RWPE2 (cell line): ENCODE measurements at places on chromosomes 1 and 21.

GRCh38 chr1:229993060-229993459 lies 74.0 kb upstream of the GALNT2 start:
- no peak overlapping the region for H3K27ac ChIP-seq
- no peaks in the 10 kb centered on the region for H3K27me3 ChIP-seq
- H3K4me3 ChIP-seq, result no peak overlapping the region
- no peak for DNase-seq

- H3K27ac ChIP-seq, result no peak overlapping the region
- DNase-seq, result no peak
- no peak overlapping the region for H3K4me3 ChIP-seq
- H3K27me3 ChIP-seq, result no peaks in the 10 kb centered on the region
- peaks cover 27% of the 10 kb centered on the region for H3K36me3 ChIP-seq
These were observed 17.2 kb downstream of the DAP3 start for GRCh38 chr1:155706139-155706538.

- H3K27me3 ChIP-seq, result no peaks in the 10 kb centered on the region
- H3K36me3 ChIP-seq, result no peaks in the 10 kb centered on the region
- no peak for DNase-seq
- H3K27ac ChIP-seq, result no peak overlapping the region
- peaks cover 16% of the 10 kb centered on the region for H3K4me1 ChIP-seq
- H3K4me3 ChIP-seq, result no peak overlapping the region
These were observed 159.9 kb downstream of the ZBTB18 start for GRCh38 chr1:244210884-244211558.

GRCh38 chr1:224434691-224435317 lies at the start of gene WDR26:
TSS of gene WDR26 (minus strand) at chr1:224434797.
- peak within 1 kb of the TSS; percentile 62 for H3K27ac ChIP-seq
- H3K36me3 ChIP-seq, result peaks cover 21% of the 10 kb centered on the region
- H3K4me3 ChIP-seq, result peak within 1 kb of the TSS; percentile 57
- DNase-seq, result no peak
- H3K4me1 ChIP-seq, result peaks cover 18% of the 10 kb centered on the region
- H3K27me3 ChIP-seq, result no peaks in the 10 kb centered on the region

DNA sequence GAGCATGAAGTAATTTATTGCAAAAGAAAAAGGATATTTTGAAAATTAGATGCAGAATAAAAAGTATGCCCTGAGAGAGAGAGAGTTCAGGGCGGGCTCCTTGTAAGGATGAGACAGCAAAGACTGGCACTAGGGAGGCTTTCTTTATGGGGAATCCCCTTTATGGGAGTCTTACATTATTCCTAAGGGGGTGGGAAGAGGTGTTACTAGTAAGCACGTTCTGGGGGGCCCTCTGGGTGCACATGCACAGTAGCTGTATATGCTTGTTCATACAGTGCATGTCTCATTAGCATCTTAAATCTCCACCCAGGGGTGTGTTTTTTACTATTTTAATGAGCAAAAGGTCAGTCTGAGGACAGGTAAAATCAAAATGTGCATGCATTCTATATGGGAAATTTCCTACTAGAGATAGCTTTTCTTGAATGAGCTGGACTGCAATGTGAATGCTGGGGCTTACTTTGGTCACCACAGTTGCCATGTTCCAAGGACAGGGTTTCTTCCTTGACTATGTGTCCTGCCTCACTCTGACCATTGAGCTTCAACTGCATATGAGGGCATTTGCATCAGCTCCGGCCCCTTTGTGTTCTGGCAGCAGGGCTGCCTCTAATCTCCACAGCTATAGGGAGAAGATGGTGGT lies 614.1 kb downstream of the NUF2 start:
- no peak for DNase-seq
- no peaks in the 10 kb centered on the region for H3K36me3 ChIP-seq
- H3K27me3 ChIP-seq, result no peaks in the 10 kb centered on the region
- H3K4me3 ChIP-seq, result no peak overlapping the region
- no peak overlapping the region for H3K27ac ChIP-seq

- no peaks in the 10 kb centered on the region for H3K27me3 ChIP-seq
- no peak overlapping the region for H3K4me3 ChIP-seq
- no peak for DNase-seq
- no peaks in the 10 kb centered on the region for H3K4me1 ChIP-seq
These were observed 19.9 kb downstream of the SAMSN1 start for GRCh38 chr21:14526199-14526598.

GRCh38 chr1:51101976-51102375 lies at the start of gene C1orf185:
TSS of gene C1orf185 (plus strand) at chr1:51102228. CDS start at chr1:51102234, 6 bp downstream.
- H3K36me3 ChIP-seq, result no peaks in the 10 kb centered on the region
- H3K4me3 ChIP-seq, result no peak within 1 kb of the TSS
- no peaks in the 10 kb centered on the region for H3K27me3 ChIP-seq
- H3K4me1 ChIP-seq, result no peaks in the 10 kb centered on the region
- no peak for DNase-seq

- no peak for DNase-seq
- no peaks in the 10 kb centered on the region for H3K36me3 ChIP-seq
These were observed 42.1 kb upstream of the C8B start for GRCh38 chr1:57007948-57008347.

DNA sequence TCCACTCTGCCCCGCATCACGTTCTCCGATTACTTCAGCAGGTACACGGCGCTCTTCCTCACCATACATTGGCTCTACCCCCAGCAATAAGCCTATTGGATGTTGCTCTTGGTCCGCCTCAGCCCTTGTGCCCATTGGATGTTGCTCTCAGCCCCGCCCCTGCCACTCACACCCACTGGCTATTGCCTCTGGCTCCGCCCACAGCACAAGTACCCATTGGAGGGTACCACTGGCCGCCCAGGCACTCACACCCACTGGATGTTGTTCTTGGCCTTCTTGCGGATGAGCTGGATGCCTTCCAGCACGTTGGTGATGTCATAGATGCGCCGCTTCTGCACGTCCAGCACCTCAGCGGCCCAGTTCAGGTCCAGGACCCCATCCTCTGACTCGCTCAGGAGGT lies 9.4 kb downstream of the E2F2 start:
- peaks cover 10% of the 10 kb centered on the region for H3K36me3 ChIP-seq
- no peak for DNase-seq
- H3K27me3 ChIP-seq, result no peaks in the 10 kb centered on the region
- no peak overlapping the region for H3K27ac ChIP-seq
- no peaks in the 10 kb centered on the region for H3K4me1 ChIP-seq
- no peak overlapping the region for H3K4me3 ChIP-seq

- H3K4me1 ChIP-seq, result no peaks in the 10 kb centered on the region
- H3K36me3 ChIP-seq, result no peaks in the 10 kb centered on the region
- no peak overlapping the region for H3K27ac ChIP-seq
- no peak for DNase-seq
- peaks cover 5% of the 10 kb centered on the region for H3K27me3 ChIP-seq
- no peak overlapping the region for H3K4me3 ChIP-seq
These were observed 251.4 kb downstream of the ZNF648 start for GRCh38 chr1:181809991-181810545.

DNA sequence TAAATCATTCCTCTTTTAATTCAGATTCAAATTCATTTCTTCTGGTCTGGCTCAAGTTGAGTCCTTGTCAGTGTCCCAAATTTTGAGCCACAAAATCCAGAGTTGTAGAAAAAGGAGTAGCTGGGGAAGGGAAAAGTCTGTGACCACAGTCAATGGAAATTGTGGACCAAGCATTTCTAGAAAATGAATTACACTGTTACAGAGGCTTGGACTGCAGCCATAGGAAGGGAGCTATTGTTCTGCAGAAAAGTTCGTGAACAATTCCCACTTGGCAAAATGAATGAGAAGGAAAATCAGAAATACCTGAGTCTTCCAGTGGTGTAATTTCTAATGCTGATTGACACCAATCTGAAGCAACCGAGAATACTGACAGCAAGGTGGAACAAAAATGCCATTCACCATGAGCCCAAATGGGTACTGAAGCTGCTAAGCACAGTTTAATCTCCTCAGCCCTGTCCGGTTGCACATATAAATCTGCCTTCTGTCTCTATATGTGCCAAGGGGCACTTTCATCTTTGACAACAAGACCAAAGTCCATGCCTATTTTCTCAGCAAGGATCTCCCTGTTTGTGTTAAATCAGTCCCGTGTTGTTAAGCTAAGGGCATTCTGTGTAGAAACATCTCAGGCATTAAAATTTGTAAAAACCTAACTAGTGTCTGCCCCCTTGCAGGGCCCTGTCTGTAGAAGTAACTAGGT lies 51.3 kb downstream of the TEX35 start:
- no peak for DNase-seq
- no peaks in the 10 kb centered on the region for H3K36me3 ChIP-seq
- no peaks in the 10 kb centered on the region for H3K27me3 ChIP-seq
- no peak overlapping the region for H3K27ac ChIP-seq
- no peaks in the 10 kb centered on the region for H3K4me1 ChIP-seq

DNA sequence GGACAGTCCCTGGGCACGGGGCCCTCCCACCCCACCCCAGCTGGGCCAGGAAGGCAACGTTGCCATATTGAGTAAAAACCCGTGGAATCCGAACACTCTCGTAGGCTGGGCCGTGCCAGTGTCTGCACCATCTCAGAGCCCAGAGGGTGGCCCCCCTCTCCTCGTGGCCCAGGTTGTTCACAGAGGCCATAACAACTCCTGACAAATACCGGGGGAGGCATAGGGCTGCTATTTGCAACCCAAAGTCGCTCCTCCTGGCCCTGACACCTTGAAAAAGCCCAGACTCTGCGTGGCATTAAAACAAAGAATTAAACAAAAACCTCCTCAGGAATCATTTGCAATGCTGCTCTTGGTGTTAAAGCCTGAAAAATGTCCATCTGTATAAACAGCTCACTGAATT lies 141.4 kb downstream of the CASZ1 start:
- no peak for DNase-seq
- H3K27ac ChIP-seq, result no peak overlapping the region
- H3K4me3 ChIP-seq, result no peak overlapping the region
- no peaks in the 10 kb centered on the region for H3K27me3 ChIP-seq
- no peaks in the 10 kb centered on the region for H3K36me3 ChIP-seq

DNA sequence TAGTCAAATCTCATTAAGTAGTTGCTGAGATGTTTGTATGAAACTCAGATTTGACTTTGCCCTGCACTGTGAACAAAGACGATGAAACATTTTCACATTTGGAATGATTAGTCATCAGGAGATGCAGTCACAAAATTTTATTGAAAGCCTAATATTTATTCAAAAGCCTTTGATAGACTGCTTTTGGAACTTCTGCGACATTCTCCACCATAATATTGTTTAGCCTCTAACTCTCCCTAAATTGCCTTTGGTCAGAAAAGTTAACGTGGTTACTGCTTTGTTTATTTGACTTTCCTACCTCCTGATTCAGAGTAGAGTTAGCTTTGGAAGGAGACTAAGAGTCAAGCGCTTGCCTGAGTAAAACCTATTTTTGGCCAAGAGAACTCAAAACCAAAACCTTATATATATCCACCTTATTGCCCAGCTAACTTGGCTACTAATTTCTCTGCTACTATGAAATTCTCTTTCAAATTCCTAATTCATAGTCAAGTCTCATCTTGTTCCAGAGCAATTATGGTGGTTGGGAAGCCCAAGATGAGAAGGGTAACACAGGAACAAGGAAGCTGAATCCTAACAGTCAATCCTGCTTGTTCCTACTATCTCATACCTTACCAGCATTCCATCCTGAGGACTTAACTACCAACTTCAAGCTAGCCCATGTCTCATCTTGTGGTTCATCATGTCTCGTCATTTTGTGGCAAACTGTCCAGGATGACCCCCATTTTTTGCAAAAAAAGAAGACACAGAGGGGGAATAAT lies 429.6 kb downstream of the USP25 start:
- H3K27ac ChIP-seq, result no peak overlapping the region
- H3K4me3 ChIP-seq, result no peak overlapping the region
- no peaks in the 10 kb centered on the region for H3K4me1 ChIP-seq
- no peaks in the 10 kb centered on the region for H3K27me3 ChIP-seq
- no peak for DNase-seq

DNA sequence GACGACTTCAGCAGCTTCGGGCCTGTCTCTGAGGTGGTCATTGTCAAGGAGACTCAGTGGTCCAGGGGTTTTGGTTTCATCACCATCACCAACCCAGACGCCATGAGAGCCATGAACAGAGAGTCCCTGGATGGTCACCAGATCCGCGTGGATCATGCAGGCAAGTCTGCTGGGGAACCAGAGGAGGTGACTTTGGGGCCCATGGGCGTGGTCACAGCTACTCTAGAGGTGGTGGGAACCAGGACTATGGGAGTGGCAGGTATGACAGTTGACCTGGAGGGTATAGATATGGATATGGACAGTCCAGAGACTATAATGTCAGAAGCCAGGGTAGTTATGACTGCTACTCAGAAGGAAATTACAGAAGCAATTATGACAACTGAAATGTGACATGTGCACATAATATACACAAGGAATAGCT lies 19.3 kb upstream of the METTL13 start:
- H3K4me1 ChIP-seq, result no peaks in the 10 kb centered on the region
- H3K27ac ChIP-seq, result no peak overlapping the region
- H3K36me3 ChIP-seq, result no peaks in the 10 kb centered on the region

DNA sequence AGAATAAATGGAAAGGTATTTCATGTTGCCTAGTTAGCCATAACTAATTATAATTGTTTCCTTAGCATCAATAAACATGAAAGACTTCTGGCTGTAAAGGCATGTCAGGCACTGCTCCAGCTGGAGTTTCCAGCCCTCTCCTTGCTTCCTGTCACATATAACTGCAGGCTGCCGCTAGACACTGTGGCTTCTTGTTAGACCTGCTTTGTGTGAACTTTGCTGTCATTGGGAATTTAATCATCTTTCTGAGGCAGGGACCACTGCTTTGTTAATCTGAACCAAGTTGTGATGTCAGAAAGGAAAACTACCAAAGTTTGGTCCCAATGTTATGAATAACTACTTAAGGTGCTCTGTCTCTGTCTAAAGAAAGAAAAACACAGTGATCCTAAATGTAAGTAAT lies 90.3 kb upstream of the DUSP10 start:
- no peak overlapping the region for H3K4me3 ChIP-seq
- no peak for DNase-seq
- no peaks in the 10 kb centered on the region for H3K36me3 ChIP-seq
- peaks cover 30% of the 10 kb centered on the region for H3K4me1 ChIP-seq
- peak overlapping the region; percentile 78 for H3K27ac ChIP-seq
- H3K27me3 ChIP-seq, result no peaks in the 10 kb centered on the region

- no peak for DNase-seq
- H3K4me3 ChIP-seq, result no peak overlapping the region
- peaks cover 4% of the 10 kb centered on the region for H3K4me1 ChIP-seq
- no peaks in the 10 kb centered on the region for H3K27me3 ChIP-seq
- no peak overlapping the region for H3K27ac ChIP-seq
These were observed 12.3 kb upstream of the HES5 start for GRCh38 chr1:2542246-2542915.

DNA sequence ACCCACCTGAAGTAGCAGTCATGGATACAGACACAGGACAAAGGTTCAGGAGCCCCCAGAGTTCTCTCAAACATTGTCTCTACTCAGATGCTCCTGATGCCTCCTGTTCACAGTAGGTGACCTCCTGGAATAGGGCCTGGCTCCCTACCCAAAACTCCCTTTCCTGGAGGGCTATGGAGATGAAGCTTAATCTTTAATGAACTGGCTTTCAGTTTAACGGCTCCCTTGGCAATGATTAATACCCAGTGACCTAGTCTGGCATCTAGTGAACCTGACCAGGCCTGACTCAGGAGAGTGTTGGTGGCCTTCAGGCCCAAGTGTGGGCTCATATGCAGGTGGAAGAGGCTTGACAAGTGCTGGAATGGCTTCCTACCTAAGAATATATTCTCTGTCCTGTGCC lies 65.2 kb upstream of the TRABD2B start:
- no peak overlapping the region for H3K4me3 ChIP-seq
- no peaks in the 10 kb centered on the region for H3K36me3 ChIP-seq
- no peaks in the 10 kb centered on the region for H3K27me3 ChIP-seq

GRCh38 chr1:20348326-20348915 lies 57.7 kb downstream of the VWA5B1 start:
- H3K27me3 ChIP-seq, result no peaks in the 10 kb centered on the region
- H3K4me1 ChIP-seq, result no peaks in the 10 kb centered on the region
- H3K36me3 ChIP-seq, result no peaks in the 10 kb centered on the region
- H3K27ac ChIP-seq, result no peak overlapping the region
